Esophagus mucosa (tissue), 1 donor: ENCODE measurements at places on chromosomes 7 and 10.

GRCh38 chr7:7971308-7972040, 2.9 kb downstream of the GLCCI1 start:
- no peak for ATAC-seq

DNA sequence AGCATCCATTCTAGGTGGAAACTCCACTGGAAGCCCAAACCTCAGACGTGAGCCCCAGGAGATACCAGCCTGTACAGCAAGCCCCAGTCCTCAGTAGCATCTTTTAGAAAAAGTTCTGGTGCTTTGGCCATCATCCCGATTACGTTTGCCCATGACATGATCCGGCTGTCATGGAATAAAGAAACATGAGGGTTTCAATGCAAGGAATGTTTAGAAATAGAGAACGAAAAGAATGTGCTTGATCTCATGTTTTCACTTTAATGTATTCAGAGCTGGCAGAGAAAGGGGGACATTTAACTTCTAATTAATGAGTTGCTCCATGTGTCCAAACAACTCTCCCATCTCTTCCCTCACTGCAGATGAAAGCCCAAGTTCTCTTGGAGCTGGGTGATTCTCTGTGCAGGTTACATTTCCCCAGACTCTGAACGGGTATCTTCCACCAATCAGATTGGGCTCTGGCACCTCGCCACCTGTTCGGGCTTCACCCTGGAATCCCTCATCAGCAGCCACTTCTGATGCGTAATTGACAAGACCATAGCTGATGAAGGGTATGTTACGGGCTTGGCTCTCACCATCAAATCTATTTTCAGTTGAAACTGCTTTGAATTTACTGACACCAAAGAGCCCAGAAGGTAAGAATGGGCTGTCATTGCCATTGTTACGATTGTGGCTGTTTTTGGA, 165.3 kb downstream of the PLXNA4 start:
- no peak for ATAC-seq

- no peak for ATAC-seq
Measured at GRCh38 chr10:31126593-31126992, 94.9 kb upstream of the ZNF438 start.

DNA sequence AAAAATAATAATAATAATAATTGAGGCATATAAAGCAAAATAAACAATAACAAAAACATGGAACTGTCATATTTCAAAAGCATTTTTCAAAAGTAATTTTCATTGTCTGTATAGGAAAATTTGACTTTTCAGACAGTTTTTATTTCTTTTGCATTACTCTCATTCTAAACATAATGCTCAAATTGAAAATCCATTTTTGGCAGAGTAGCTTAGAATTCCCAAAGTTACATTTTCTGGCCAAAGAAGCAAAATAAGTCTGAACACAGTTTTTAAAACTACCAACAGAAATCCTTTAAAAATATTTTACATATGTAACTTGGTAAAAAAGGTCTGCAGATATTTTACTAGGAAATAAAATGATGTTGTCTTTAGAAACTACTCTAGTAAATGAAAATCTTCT, 535.4 kb downstream of the ANKRD7 start:
- no peak for ATAC-seq

- ATAC-seq = no peak
Measured at GRCh38 chr7:30170476-30171205, 35.9 kb downstream of the MTURN start.

DNA sequence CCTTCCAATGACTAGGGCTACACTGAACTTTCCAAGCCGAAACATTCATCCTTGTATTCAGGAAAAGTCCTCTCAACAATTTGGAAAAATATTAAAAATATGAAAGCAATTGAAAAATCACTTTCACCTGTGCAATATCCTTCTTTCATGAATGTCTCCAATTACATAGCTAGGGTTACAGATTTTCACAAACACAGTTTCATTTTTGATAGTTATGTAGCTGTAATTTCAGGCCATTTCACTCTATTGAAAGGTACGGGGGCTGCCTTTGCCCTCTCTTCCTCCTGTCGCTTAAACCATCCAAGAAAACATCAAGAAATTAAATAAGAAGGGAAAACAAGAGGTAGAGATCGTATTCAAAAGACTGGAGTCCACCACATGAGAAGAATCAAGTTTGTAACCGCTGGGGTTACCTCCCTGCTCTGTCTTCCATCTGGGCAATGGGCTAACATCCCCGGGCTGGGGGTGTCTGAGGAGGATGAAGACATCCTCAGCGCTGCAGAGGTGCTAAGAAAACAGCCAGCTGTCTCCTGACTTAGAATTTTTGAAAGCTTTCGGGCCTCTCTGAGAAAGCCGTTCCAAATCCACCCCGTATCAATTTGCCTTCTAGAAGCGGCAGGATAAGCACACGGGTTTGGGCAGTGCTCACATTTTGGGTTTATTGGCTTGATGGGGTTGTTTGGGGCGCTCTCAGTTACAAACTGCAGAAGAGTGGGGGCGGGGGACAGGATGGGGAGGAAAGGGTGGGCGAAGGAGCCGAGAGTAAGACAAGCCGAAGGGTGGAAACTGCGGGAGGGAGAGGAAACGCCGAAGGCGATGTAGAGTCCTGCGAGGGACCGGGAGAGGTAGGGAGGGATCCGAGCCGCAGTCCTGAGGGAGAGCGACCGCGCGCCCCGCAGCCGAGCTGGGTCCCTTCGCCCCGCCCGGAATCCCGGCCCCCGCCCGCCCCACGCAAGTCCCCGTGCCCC, 24.3 kb upstream of the VAX1 start:
- ATAC-seq = no peak

DNA sequence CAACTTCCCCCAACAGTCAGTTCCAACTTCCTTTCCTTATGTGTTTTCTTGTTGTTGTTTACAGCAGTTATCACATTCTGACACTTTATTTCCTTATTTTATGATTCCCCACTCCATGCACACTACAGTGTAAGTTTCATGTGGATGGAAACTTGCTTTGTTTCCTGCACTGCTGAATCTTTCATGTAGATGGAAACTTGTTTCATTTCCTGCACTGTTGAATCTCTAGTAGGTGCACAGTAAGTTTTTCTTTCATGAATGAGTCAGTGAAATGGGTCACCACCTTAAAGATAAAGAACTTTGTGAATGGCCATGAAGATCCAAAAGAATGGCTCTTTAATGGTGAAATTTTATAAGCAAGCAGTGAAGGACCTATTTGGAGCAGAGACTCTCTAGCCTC, 61.4 kb downstream of the SHOC2 start:
- no peak for ATAC-seq

- no peak for ATAC-seq
Measured at GRCh38 chr7:33853361-33854062, 51.8 kb upstream of the BMPER start.
